ENCODE measurements at places on chromosomes 13 and 19. TPM values are rescaled to one million over a fixed set of nuclear protein-coding genes. Genes with fewer than 3 reads are reported as not detected.

Gene VSTM1
- not detected for total RNA-seq

Gene IL17D
- total RNA-seq, result 2.6 TPM

DNA sequence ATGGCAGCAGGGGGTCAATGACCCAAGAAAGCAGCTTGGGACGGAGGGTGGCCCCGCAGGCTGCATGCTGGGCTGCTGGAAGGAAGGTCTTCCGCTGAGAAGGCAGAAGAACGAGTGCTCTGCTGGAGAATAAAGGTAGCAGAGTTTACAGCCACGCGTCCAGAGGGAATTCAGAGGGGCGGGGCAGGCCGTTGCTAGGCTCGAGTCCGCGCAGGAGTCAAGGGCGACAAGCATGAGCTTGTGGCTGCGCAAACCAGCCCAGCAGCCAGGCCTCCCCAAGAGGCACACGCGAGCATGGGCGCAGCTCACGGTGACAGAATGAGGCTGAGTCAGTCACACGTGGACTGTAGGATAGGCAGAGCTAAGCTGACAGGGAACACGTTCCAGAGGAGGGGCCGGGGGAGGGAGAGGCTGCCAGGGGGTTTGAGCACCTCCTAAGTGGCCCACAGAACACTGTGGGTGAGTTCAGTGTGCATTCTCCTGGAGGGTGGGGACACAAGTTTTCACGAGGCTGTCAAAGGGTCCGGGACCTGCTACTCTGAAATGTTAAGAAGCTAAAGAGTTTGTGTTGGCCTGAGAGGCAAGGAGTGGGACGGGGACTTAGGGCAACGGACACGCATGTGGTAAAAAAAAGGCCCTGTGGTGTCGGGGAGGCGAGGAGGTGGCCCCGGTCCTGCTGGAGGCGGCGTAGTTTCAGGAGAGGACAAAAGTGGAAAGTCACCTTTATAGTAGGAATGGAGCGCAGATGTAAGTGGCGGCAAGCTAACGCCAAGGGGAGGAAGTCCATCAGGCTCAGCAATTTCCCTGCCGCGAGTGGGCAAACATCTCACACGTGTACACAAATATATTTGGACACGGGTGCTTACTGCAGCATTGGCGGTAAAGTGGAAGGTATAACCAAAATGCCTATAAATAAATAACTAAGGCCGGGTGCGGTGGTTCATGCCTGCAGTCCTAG lies 17.7 kb downstream of the RFX2 start:
- H3K4me3 ChIP-seq, result peak overlapping the region; percentile 20
- H3K36me3 ChIP-seq, result no peaks in the 10 kb centered on the region
- H3K27me3 ChIP-seq, result peaks cover 37% of the 10 kb centered on the region

DNA sequence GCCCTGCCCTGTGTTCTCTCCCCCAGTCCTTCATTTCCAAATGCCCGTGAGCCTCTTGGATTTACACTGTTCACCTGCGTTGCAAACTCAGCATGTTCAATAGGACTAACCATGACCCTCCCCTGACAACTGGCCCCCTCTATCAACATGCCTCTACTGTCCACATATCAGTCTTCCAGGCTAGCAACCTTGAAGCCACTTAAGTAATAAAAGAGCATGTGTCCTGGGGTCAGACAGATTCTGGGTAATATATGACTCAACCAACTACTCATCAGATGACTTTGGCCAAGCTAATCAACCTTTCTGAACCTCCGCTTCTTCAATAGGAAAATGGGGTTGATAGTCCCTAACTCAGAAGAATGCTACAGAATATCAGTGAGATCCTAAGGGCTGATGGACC lies 15.1 kb upstream of the PDX1 start:
- H3K36me3 ChIP-seq, result no peaks in the 10 kb centered on the region
- H3K4me1 ChIP-seq, result no peaks in the 10 kb centered on the region

DNA sequence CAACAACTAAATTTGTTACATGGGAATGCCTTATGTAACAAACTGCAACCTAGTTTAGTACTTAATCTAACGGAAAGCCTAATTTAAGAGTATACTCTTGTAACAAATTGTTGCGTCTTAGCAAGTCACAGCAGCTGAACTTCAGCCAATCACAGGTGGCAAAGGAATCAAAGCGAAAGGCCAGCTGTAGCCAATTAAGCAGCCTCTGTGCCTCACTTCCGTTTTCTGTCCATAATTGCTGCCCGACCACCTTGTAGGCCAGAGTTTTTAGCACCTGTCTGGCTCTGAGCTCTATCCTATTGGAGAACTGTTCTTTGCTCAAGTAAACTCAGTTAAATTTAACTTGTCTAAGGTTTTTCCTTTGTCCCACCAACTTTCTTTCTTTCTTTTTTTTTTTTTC lies 18.1 kb upstream of the HSPH1 start:
- no peak overlapping the region for H3K4me3 ChIP-seq
- no peak for DNase-seq

DNA sequence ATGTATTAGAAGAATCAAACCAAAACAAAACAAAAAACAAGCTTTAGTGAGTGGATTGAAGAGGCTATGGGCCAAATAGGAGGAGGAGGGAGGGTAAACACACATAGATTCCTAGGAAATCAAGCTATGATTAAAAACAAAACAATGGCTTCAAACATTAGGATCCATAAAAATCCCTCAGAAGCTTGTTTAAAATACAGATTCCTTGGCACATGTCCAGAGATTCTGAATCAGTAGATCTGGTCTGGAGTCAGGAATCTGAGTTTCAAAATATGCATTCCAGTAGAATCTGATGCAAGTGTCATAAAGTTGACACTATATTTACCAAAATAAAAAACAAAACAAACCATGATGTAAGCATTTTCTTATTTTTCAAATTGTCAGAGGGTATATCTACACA lies 692.8 kb upstream of the SGCG start:
- no peak overlapping the region for H3K27ac ChIP-seq
- no peak for DNase-seq
- H3K4me1 ChIP-seq, result no peaks in the 10 kb centered on the region

GRCh38 chr13:94263038-94263437 lies 216.4 kb downstream of the DCT start:
- no peaks in the 10 kb centered on the region for H3K4me1 ChIP-seq
- no peaks in the 10 kb centered on the region for H3K27me3 ChIP-seq
- no peak overlapping the region for H3K27ac ChIP-seq
- no peaks in the 10 kb centered on the region for H3K36me3 ChIP-seq
- no peak for DNase-seq

Data from neural progenitor cell (in vitro differentiated cells).